Foreskin fibroblast (primary cell): ENCODE measurements at places on chromosomes 6 and 20.

GRCh38 chr6:43916924-43917877, 147.2 kb downstream of the VEGFA start:
- peak; percentile 82 for DNase-seq

GRCh38 chr6:165266621-165267020, 42.8 kb downstream of the C6orf118 start:
- DNase-seq: no peak

DNA sequence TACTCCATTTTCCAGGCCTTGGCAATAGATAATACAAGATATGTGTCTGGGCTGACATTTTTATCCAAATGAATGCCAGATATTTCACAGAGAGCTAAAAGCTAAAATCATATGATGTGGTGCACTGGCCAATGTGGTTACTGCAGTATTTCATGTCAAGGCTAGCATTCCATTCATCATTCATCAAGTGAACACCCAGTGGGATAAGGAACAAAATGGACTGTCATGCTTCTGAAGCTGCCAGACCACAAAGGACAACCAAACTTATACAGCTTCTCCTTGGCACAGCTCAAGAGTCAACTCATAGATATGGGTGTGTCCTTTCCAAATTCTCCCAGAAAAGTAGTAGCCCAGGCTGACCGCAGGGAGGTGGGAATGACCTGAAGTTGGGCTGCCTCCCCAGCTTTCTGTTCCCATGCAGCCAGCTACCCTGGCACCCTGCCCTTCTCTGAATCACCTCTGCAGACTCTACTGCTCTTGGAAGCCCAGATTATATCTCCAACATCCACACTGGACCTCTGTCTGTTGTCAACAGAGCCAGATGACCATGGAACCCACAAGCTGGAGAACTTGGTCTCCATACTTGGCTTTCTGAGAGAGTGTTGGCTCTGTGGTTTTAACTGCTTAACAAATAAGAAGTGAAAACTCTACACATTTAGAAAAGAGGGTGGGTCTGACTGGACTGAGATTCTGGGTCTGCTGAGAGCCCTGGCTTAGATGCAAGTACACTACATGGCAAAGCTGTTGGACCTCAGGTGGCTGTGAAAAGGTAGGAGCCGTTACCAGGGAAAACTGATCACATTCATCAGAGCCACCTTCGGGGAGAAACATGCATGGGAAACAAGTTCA, 122.8 kb downstream of the ALDH8A1 start:
- DNase-seq: peak; percentile 95

- no peak for DNase-seq
Measured at GRCh38 chr20:52622081-52622480, 350.1 kb upstream of the TSHZ2 start.

GRCh38 chr6:82331031-82331773, 32.4 kb upstream of the TPBG start:
- DNase-seq: peak; percentile 55

- no peak for DNase-seq
Measured at GRCh38 chr6:34657037-34657306, 39.6 kb downstream of the ILRUN start.

DNA sequence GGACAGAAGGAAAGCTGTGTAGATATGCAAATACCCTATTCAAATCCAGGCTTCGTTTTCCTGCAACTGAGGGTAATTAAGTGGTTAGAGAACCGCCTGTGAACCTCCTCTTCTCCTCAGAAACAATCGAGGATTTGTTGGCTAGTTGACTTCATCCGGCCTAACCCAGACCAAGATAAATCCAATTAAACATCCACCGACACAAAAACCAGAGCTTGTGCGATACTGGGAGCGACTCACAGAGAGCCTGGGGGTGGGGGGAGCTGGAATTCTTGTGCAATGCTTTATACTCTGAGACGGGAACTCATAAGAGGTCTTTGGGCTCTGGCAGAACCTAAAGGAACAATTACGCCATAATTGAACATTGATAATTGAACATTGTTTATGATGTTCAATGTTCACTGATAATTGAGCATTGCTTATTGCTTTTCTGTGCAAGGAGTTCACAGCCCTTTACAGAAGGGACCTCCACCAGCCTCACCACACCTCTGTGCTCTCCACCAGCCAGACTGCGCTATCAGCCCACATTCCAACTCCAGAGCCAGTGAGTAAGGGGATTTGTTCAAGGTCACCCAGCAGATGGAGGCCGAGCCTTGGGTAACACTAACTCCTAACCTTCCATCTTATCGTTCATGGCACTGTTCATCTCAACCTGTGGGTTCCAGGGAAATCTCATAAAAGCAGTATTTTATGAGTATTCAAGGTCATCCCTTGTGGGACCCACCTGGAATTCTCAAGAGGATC, 429.6 kb upstream of the JARID2 start:
- no peak for DNase-seq

- peak; percentile 58 for DNase-seq
Measured at GRCh38 chr6:156948807-156949206, 171.6 kb downstream of the ARID1B start.

DNA sequence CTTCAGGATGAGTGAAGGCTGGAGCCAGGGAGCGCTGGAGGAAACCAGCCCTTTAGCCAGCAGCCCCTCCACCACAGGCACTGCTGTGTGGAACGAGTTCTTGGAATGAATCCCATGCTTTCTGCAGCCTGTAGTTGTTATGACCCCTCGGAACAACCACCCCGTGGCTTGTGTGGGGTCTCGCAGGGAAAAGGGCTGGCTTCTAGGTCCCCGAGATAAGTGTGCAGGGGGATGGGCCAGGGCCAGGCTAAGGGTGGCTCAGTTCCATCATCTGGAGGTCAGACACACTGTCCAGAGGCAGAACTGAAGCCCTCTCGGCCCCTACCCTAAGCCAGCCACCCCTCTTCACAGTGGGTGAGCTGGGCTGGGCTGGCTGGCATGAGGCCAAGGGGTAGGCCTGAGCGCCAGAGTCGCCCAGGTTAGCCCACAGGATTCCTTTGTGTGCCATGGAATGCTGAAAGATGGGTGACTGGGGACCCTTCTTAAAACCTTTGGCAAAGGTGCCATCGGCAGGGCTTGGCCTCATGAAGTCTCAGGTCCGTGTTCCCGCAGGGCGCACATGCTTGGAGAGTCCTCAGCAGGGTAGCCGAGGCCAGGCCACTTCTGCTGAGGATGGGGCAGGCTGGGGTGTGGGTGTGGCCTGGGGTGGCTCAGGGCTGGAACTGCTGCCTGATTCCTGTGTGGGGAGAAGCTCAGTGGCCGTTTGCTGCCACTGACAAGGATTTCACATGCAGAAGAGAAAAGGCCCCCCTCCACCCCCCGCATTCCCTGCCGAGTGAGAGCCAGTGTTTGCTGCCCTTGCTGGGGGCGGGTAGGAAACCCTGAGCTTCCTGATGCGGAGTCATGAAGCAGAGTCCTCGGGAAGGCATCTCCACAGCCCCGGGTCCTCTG, 24.6 kb downstream of the SPATA2 start:
- DNase-seq: no peak

- peak; percentile 93 for DNase-seq
Measured at GRCh38 chr6:108565893-108566292, 5.2 kb downstream of the FOXO3 start.

GRCh38 chr20:59939052-59939878, 840 bp downstream of the PPP1R3D start:
- no peak for DNase-seq

GRCh38 chr6:150691463-150691862, 91.8 kb downstream of the PLEKHG1 start:
- DNase-seq: no peak

DNA sequence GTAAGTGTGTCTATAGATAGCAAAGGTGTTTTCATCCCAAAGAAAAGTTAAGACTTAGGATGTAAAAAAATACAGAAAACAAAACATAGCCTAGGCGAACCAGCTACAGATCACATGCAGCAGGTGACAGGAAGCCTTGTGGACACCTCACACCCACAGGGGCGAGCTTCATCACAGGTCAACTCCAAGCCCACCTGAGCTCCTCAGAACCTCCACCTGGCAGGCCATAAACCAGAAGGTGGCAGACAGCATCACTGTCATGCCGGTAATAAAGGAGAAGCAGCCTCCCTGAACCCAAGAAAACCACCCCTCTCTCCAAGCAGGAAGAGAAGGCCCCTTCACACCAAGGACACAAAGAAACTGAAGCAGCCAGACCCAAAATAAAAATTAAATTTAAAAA, 1.0 kb downstream of the RALGAPA2 start:
- peak; percentile 3 for DNase-seq

GRCh38 chr6:165588515-165588914, 74.5 kb downstream of the PDE10A start:
- no peak for DNase-seq

GRCh38 chr6:31053873-31054272, 43.6 kb downstream of the MUC22 start:
- DNase-seq: no peak

GRCh38 chr6:145318952-145319351, 416.4 kb downstream of the EPM2A start:
- DNase-seq: no peak
